Fibroblast of lung (primary cell): ENCODE measurements at places on chromosomes 6 and 20. TPM values are rescaled to one million over a fixed set of nuclear protein-coding genes. Genes with fewer than 3 reads are reported as not detected.

DNA sequence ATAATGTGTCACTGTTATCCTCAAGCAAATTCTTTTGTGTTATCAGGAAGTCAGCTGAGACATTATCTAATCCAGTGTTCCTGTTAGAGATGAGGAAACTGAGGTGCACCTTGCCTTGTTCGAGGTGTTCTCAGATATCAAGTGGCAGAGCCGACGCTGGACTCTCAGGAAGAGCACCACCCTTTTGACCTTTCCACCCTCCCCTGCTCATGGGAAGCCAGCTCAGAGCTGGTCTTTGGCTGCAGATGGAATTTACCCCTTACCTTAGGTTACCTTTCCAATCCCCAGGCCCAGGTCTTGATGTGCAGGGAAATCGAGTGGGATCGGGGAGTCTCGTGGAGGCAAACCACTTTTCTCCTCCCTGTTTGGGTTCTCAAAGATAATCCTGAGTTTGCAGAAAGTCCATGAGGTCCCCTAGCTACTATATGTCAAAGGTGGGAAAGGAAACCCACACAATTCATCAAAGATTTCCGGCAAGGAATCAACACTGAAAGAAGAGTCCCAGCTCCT, 62.9 kb upstream of the PIM1 start:
- no peak for DNase-seq
- no peak overlapping the region for H3K27ac ChIP-seq
- H3K4me1 ChIP-seq = peaks cover 12% of the 10 kb centered on the region
- H3K4me3 ChIP-seq = no peak overlapping the region

GRCh38 chr20:9422321-9423057, 91.9 kb upstream of the LAMP5 start:
- no peak overlapping the region for H3K27ac ChIP-seq
- H3K36me3 ChIP-seq = no peaks in the 10 kb centered on the region
- H3K4me3 ChIP-seq = no peak overlapping the region
- peak; percentile 57 for DNase-seq

- H3K36me3 ChIP-seq = no peaks in the 10 kb centered on the region
- peaks cover 7% of the 10 kb centered on the region for H3K27me3 ChIP-seq
- no peak overlapping the region for H3K27ac ChIP-seq
- no peak overlapping the region for H3K4me3 ChIP-seq
- no peak for DNase-seq
Observed at GRCh38 chr20:63327231-63327745, 33.9 kb downstream of the CHRNA4 start.

- H3K4me1 ChIP-seq = no peaks in the 10 kb centered on the region
- no peaks in the 10 kb centered on the region for H3K36me3 ChIP-seq
- peak; percentile 26 for DNase-seq
- H3K27me3 ChIP-seq = no peaks in the 10 kb centered on the region
- H3K27ac ChIP-seq = no peak overlapping the region
- H3K4me3 ChIP-seq = no peak overlapping the region
Observed at GRCh38 chr6:121055572-121056163, 278.6 kb downstream of the TBC1D32 start.

DNA sequence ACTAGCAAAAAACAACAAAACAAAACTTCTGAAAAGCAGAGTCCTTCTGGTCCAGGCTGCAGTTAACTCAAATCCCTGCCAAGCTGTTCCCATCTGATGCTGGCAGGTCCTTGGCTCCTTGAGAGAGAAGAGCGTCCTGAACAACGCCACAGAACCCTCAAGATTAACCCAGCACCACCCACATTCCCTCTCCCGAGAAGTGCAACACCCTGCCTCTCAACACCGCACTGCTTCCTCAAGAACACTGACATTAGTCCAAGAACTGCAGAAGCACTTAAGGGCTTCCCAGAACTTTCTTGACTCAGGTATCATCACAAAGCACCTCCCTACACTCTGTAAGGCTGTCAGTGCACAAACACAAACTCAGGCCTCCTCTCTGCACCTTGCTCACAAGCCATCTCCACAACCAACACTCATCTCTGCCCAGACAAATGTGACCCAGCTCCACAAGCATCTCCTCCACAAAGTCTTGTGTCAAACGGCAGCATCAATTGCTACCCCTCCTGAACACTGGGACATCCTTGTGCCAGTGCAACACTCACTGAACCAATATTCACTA, 7.5 kb downstream of the MRPL14 start:
- H3K27ac ChIP-seq = peak overlapping the region; percentile 37
- no peaks in the 10 kb centered on the region for H3K36me3 ChIP-seq
- H3K4me3 ChIP-seq = no peak overlapping the region
- peaks cover 18% of the 10 kb centered on the region for H3K4me1 ChIP-seq
- peak; percentile 58 for DNase-seq

DNA sequence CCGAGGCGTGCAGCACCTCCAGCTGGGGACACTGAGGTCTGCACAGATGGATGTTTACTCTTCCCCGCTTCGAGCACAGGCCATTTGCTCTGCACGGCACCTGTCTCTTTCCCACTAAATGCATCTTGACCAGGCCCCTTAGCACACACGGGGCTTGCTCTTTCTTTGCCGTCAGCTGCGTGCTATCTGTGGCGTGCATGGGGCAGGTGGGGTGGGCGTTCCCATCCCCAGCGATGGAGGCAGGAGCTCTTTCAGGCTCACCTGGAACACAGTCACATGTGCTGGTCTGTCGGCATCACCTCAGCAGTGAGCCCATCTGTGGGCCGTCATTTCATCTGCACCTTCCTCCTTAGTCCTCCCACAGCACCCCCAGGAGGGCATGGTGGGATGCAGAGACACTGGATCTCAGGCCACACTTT, 35.1 kb downstream of the RBM38 start:
- DNase-seq = no peak
- H3K36me3 ChIP-seq = no peaks in the 10 kb centered on the region
- no peaks in the 10 kb centered on the region for H3K4me1 ChIP-seq

- no peaks in the 10 kb centered on the region for H3K36me3 ChIP-seq
- no peak overlapping the region for H3K27ac ChIP-seq
- H3K4me3 ChIP-seq = no peak overlapping the region
- H3K4me1 ChIP-seq = no peaks in the 10 kb centered on the region
Observed at GRCh38 chr6:109048176-109048575, 46.5 kb downstream of the SESN1 start.

Gene HLA-DQB1
- total RNA-seq = not detected in 2 replicates

Gene WFDC2
- not detected in 2 replicates for total RNA-seq

Gene IMPG1
- not detected in 2 replicates for total RNA-seq

Gene EPHA7
- total RNA-seq = under 0.01 TPM in 1 of 2 replicates, not detected in the other
